ENCODE measurements at places on chromosomes 2 and 18.

GRCh38 chr2:174492963-174493431, 6.2 kb upstream of the GPR155 start:
- peak; percentile 69 for DNase-seq

DNA sequence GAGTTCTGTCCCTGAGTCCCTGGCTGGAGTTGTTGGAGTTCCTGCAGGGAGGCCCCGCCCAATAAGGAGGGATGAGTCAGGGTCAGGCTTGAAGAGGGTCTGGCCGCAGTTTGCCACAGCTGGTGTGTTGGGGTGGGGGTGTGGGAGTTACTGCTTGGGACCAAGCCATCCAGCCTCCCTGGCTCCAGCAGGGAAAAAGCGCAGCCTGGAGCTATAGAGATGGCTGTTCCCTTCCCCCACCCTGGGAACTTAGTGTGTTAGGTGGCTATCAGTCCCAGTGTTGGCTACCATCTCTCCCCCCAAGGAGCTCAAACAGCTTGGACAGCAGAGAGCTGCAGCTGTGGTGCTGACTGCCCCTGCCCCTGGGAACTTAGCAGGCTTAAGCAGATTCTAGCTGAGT, 13.2 kb upstream of the TANK start:
- no peak for DNase-seq

DNA sequence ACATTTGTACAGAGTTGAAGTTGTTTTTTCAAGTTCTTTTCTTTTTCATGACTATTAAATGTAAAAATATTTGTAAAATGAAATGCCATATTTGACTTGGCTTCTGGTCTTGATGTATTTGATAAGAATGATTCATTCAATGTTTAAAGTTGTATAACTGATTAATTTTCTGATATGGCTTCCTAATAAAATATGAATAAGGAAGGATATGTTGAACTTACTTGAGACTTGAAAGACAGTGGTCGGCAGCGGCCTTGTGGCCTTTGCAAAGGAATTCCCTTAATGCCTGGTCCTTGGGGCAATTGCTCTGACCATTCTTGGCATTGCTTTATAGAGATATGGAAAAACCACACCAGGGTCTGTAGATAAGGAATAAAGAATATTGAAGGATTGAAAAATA, 25.9 kb upstream of the TMEM87B start:
- no peak for DNase-seq

GRCh38 chr2:85826990-85827878, 61.6 kb downstream of the ST3GAL5 start:
- DNase-seq = peak; percentile 89

DNA sequence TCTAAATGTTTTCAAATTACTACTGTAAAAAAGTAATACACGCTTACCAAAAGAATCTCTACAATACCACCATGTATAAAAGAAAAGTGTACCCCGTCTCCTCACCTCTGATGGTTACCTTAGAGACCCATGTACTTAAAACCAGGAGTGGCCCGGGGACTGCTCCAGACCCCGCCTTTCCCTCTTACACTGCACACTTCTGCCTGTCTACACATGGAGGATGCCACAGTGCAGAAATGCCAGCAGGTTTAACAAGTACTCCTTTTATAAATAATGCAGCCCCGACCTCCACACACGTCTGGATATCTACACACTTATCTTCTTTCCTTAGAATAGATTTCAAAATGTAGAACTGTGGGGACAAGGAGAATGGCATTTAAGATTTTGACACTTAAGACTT, 5.3 kb downstream of the HDAC4 start:
- no peak for DNase-seq

DNA sequence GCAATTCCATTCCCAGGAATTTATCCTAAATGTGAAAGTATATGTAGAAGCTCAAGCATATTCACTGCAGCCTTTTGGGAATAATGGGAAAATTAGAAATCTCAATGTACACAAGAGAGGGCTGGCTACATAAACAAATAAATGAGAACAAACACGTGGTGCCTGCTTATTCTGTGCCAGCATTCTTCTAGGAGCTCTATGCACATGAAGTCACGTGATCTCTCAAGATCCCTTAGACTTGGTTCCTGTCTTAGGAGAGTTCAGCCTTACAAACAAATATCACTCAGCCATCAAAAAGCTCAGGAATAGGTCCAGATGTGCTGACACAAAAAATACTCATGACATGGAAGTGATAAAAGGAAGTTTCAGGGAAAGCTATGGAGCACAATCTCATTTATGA, 92.9 kb upstream of the SP3 start:
- no peak for DNase-seq

GRCh38 chr2:45494275-45494977, 116.6 kb downstream of the SRBD1 start:
- DNase-seq = no peak

GRCh38 chr2:236949089-236949905, 136.4 kb upstream of the COPS8 start:
- DNase-seq = peak; percentile 16

- no peak for DNase-seq
Measured at GRCh38 chr2:212361174-212361756, 177.3 kb downstream of the ERBB4 start.

DNA sequence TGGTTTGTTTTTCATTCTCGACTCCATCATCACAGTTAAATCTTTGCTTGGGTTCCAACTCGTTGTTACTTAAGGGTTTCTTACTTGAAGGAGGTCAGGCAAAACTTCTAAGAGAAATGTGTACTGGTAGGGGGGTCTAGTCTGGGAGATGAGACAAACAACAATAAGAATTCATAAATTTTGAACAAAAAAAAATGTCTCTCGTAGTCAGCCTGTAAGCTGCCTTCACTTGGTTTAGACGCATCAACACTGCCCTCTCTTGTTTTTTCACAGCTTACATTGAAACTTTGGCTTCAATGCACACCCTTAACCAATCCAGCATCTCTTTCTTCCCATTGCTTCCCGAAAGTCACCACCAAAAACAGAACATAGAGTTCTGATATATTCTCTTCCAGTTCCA, 576.4 kb upstream of the PIK3C3 start:
- DNase-seq = no peak

GRCh38 chr2:54572262-54572635, 116.1 kb downstream of the SPTBN1 start:
- DNase-seq = no peak

Data from stimulated activated CD8-positive, alpha-beta memory T cell treated with anti-CD3 and anti-CD28 coated beads, Interleukin-4, amount 100 ng/mL, for 48 hours (primary cell).